ENCODE measurements at places on chromosomes 4 and X.
A peak's percentile ranks its signal among the peaks of the same experiment; 100 is the strongest.

GRCh38 chr4:165553221-165553810, 174.5 kb downstream of the CPE start:
- no peak for DNase-seq

- no peak for DNase-seq
Observed at GRCh38 chr4:142160509-142160908, 524.1 kb downstream of the IL15 start.

GRCh38 chr4:146335763-146336409, 121.5 kb downstream of the REELD1 start:
- no peak for DNase-seq

GRCh38 chr4:86033171-86033570, 326.7 kb downstream of the MAPK10 start:
- DNase-seq: no peak

DNA sequence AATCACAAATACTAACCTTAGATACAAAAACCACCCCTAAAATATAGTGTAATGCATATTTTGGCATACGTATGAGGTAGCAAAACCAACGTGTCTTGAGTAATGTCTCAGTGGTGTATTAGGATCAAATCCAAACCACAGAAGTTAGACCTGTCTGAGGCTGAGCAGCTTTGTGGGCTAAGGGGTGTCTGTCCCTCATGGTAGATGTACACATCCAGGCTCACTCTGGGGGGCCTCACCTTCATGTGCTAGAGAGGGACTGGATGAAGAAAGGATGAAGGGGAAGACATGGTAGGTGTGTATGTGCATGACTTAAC, 188.0 kb upstream of the TBC1D9 start:
- DNase-seq: no peak

DNA sequence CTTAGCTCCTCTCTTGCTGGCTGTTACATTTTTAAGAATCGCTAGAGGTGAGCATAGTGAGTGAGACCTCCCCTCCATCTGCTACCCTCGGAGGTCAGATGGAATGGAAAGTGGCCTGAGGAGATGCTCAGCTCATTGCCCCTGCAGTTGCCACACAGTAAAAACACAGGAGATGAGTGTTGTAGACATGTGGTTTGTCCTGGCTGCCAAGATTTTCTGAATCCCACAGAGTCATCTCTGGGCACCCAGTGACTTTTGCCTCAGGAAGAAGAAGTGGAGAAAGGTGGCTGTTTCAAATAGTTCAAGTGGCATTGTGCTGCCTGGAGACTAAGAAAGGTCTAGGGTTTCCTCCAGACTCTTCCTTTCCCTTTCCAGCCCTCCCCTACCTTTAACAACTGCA, 271.0 kb downstream of the STK32B start:
- no peak for DNase-seq

GRCh38 chr4:52840531-52841370, 21.4 kb upstream of the RASL11B start:
- no peak for DNase-seq

DNA sequence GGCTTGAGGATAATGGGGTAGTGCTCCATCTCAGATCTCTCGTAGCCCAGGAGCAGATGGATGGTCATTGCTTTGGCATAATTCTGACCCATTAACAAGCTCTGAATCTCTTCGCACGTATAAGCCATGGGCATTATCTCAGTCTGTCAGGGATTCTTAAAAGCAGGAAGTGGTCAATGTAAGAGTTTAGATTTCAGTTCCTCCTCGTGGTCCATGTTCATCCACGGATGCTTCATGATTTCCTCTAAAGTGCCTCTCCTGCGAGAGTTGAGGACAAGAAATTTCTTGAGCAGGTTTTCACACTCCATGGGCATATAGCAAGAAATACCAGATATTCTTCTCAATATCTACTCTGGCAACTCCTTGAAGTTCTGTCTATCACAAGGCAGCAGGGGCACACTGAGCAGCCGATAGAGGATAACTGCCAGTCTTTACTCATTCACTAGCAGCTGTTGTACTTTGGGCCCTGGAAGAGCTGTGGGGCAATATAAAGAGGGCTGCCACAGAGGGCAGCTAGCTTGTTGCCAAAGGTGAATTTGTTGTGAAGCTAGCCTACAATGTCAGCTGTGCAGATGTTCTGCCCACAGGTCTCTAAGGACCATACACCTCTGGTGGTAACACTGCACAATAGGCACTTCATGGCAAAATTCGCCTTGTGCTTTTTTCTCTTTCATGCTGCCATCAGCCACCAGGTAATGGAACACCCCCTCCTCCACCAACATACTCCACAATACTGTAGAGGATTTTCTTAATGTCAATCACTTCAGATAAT, 52.0 kb upstream of the WDR17 start:
- no peak for DNase-seq

DNA sequence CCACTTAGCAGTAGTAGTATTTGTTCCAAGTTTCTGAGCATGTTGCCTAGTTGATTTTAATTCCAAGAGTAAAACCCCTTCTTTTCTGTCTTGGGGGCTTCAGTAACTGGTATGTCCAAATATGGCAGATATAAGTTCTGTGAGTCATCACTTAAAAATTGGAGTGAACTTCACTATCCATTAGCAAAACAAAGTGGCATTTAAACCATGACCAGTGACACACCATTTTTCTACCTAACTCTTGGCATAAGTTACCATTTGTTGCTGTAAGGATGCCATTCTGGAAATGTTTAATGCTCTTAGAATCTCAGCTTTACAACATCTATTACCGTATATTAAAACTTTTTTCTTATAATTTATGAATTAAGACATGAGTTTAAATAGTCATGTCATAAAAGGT, 102.0 kb downstream of the CBR4 start:
- DNase-seq: no peak

- DNase-seq: no peak
Observed at GRCh38 chr4:67933755-67934154, 29.5 kb downstream of the TMPRSS11A start.

DNA sequence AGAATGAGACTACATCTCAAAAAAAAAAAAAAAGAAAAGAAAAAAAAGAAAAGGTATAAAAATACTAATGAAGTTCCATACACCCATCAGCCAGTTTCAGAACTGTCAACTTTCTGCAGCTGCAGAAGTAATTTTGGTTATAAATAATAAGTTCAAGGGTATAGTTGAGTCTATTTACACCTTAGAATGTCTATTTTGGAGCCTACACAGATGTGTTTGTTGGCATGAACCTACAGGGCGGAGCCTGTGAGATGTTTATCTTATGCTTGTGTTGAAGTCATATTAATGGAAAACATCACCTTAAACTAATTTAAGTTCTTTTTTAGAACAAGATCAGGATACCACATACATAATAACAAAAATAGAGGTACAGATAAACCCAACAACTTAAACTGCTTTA, 85.8 kb downstream of the RAPGEF2 start:
- DNase-seq: no peak

DNA sequence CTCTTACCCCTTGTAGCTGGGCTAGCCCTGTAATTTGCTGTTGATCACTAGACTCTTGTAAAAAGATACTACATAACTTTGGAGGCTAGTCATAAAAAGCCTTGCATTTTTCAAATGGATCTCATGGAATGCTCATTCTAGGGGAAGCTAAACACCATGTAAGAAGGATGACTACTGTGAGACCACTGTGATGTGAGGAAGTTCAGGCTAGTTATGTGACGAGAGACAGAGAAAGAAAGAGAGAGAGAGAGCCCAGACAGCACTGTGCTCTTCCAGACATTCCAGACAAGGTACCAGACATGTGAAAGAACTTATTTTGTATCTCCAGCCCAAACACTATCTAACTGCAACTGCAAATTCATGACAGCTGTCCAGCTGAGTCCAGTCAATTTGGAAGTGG, 404.6 kb upstream of the PITX2 start:
- DNase-seq: no peak

DNA sequence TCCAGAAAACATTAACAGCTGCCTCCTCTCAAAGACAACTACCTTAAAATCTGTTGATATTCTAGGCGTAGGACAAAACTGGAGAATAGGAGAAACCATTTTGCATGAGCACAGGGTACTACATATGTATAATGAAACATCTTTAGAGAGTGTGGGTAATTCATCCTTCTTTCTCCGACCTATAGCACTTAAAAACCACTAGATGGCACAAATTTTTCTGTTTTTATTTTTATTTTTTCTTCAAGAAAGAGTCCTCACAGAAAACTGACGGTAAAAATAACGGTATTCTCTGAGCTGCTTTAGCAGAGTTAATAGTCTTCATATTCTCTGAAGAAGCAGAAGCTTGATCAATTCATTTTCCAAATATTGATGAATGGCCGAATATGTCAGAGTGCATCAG, 14.6 kb downstream of the SMIM31 start:
- DNase-seq: no peak

GRCh38 chr4:165756836-165757235, 116.2 kb upstream of the TLL1 start:
- no peak for DNase-seq

- no peak for DNase-seq
Observed at GRCh38 chr4:3335385-3335784, 42.6 kb downstream of the RGS12 start.

DNA sequence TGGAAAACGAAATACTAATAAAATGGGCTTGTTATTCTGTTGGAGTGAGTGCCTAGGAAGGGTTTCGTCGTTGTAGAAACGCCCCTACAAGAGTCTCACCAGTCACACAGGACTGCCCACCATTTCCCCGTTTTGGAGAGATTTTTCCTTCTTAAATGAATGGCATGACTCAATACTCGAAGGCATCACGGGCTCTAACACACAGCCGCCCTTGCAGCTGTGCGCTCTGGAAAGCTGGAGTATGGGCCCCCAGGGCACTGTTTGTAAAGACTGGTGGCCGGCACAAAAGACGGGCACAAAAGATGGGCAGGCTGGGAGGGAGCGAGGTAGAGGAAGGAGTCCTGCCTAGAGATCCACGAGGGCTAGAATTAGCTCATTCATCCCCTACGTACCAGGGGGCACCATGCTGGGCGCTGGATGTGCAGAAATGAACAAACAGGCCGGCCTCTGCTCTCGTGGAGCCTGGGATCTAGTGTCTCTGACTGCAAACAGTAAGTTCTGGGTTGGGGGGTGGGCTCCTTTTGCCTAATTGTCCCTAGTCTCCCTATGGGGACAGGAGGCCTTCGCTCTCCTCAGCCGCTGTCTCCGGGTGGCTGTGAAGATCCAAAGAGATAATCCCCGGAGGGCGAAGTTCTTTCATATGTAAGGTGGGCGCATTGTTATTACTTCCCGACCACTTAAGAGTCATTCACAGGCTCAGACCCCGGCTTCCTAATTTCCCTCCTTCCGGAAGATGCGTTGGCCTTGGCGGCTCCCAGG, 1.0 kb upstream of the SFRP2 start:
- DNase-seq: no peak

GRCh38 chr4:5110901-5111300, 59.6 kb downstream of the STK32B start:
- DNase-seq: no peak

GRCh38 chr4:26404743-26405206, 84.0 kb downstream of the RBPJ start:
- DNase-seq: no peak

- no peak for DNase-seq
Observed at GRCh38 chrX:119790977-119791436, 423 bp downstream of the RPL39 start.

- DNase-seq: peak; percentile 24
Observed at GRCh38 chrX:14095702-14096101, 66.0 kb upstream of the GEMIN8 start.

- no peak for DNase-seq
Observed at GRCh38 chrX:108438110-108438623, at the start of gene COL4A6. Gene COL4A6 (minus strand): TSS chrX:108438422. CDS start chrX:108438196, 226 bp downstream.

DNA sequence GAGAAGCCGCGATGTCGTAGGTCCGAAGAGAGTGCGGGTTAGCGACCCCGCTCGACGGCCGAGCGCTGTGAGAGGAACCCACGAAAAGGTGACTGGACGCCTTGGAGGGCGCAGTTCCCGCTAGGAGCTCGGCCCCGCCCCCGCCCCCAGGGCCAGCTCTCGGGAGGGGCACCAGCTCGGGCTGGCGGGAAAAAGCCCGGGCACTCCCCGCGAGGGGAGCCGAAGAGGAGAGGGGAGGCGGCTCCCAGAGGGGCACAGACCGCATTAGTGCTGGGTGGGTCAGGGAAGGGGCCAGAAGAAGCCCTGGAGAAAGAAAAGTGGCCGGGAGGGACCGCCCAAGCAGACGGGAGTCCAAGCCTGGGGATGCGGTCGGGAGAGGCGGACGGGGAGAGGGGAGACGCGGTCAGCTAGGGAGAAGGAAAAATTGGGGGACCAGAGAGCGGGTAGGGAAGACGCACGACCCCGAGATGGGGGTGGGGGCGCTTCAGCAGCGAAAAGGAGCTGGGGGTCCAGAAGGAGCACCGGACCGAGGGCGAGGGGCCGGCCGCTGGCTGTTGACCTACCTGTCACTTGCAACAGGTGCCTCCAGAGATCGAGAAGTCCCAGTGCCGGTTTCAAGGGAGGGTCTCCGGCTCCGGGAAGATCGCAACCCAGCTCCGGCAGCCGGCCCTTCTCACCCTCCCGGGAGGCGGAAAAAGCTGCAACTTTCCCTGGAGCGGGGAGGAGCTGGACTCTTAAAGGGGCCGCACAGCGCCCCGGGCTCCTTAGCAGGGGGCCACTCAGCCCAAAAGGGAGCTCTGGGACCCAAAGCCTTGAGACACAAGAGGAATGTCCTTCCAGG, at the start of gene SYTL4:
Gene SYTL4 (minus strand): TSS at position 681 of the 841 bp plus-strand sequence. CDS start 30,084 bp downstream, outside the sequence.
- no peak for DNase-seq

DNA sequence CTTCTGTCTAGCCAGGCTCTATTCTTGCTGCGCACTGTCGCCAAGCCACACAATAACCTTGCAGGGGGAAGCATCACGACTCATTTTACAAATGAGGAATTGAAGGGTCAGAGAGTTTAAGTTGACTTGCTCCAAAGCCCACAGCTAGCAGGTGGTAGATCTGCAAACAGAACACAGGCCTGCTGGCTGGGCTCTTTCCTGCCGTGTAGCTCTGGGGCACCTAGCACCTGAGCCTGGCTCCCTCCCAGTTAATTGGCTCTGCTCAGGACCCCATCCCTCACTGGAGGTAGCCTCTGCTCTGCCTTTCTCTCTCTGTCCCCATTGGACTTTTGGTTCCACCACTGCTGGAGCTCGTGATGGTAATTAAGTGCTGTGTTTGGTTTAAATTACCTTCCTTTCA, 98.5 kb downstream of the NSUN7 start:
- DNase-seq: no peak

GRCh38 chr4:51965862-51966261, 54.3 kb downstream of the LRRC66 start:
- DNase-seq: no peak

- DNase-seq: no peak
Observed at GRCh38 chrX:50799531-50799961, 14.4 kb downstream of the SHROOM4 start.
